ENCODE measurements at places on chromosomes 11 and 22.

GRCh38 chr11:10777806-10778205 lies 26.8 kb downstream of the CTR9 start:
- no peak for ATAC-seq

- no peak for ATAC-seq
These were observed 546.2 kb downstream of the NTM start for GRCh38 chr11:131916638-131917037.

DNA sequence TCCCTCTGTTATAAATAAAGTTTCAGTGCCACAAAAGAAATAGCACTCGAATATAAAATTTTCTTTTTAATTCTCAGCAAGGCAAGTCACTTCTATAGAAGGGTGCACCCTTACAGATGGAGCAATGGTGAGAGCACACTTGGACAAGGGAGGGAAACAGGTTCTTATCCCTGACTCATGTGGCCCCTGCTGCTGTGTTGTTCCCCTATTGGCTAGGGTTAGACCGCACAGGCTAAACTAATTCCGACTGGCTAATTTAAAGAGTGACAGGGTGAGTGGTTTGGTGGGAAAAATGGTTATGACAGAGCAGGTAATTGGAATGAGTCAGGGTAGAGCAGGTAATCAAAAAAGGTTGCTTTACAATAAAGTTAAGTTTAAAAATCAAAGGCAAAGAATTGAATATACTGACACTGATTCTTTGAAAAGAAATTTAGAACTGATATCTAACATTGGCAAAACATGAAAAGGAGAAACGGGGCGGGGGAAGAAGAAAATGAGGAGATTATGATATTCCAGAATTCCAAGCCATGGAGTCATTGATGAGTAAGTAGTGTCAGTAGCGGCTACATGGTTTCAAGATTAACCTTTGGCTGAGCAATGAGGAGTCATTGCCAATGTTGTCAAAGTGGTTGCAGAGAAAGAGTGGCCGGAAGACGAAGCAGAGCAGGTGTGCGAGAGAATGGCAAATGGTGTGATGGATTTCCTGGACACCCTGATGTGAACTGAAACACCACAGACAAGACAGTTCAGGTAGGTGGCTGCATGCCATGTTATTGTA lies 48.4 kb upstream of the MRGPRX1 start:
- ATAC-seq: no peak

DNA sequence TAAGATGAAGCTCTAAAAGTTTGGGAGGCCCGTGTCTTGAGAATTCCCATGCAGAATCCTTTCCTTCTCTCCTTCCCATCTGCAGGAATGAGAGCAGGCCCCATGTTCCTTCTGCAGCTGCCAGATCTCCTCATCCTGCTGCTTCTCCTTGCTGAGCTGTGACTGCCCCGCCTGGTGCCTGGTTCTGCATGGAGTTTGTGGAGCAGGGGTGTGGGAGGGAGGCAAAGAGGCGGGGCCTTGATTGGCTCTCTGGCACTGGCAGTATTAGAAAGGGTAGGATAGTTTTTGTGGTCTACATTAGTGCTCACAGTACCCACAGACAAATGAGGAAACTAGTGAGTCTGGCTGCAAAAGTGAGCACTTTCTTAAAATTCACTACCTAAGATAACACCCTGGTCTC lies 91.1 kb upstream of the CLPB start:
- no peak for ATAC-seq

- no peak for ATAC-seq
These were observed 6.1 kb downstream of the RHOD start for GRCh38 chr11:67062526-67063373.

DNA sequence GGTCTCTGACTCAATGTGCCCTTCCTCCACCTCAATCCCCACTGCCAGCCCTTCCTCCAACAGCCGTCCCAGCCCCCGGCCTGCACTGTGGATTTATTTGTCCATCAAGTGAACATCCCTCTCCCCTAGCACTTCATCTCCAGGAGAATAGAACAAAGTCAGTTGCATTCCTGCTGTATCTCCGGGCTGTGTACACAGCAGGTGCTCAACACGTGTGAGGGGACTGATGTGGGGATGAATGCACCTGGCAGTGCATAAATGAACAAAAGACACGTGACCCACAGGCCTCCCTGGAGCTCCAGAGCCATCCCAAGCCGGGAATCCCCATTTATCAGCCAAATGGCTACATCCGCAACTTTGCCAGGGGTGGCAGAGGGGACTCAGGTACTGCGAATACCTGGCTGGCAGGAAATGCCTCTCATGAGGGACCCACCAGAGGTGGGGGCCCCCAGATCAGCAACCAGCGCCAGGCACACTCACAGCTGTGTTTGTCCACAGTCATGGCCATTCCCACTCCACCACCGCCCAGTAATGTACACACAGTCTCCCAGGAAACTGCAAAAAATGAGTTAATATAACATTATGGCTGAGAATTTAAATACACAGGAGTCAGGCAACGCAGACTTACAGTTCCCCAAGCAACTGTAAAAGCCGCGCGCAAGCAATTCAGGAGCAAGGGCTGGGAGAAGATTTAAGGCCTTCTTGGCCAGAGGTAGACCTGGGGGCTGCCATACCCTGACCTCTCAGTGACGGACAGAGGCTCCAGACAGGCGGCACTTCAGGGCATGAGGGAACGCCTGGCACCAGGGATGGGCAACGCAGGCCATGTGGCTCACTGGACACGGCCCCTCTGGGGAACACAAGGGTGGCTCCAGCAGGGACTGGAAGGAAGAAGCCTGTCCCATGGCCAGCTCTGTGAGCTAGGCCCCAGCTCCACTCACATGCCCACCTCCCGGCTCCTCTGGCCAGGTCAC lies 50.3 kb upstream of the TCF20 start:
- ATAC-seq: no peak

DNA sequence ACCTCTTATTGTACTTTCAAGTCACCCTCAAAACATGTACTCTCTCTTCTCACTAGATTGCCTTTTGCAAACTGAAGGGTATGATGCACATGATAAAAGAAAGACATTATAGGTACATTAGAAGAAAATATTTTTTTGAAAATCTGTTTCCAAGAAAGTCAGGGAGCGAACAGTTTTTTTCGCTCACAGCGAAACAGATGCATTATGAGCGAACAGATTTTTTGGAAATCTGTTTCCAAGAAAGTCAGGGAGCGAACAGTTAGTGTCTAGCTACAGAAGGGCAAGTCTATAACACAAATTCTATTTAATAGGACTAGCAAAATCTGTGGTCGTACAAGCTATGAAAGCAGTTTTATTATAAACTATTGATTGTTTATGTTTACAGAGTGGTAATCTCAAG lies 296.2 kb upstream of the ANO3 start:
- no peak for ATAC-seq

- ATAC-seq: no peak
These were observed 29.6 kb downstream of the TMEM184B start for GRCh38 chr22:38243007-38243765.

GRCh38 chr11:88695689-88696414 lies 358.3 kb upstream of the CTSC start:
- peak; percentile 35 for ATAC-seq

DNA sequence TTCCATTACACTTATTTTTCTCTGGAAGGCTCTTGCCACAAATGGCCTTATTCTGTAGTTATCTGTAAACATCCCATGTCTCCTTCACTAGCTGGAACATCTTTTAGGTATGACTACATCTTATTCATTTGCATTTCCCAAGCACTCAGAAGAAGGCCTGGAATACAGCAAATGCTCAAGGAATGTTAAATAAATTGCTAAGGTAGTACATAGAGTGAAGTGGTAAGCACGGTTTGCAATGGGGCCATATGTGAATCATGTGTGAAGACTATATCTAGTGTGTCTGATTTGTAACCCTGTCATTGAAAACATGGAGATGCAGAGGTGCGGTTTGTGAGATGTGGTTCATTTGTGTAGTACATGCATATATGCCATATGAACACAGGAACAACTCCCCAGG lies 33.5 kb downstream of the GDPD4 start:
- no peak for ATAC-seq

DNA sequence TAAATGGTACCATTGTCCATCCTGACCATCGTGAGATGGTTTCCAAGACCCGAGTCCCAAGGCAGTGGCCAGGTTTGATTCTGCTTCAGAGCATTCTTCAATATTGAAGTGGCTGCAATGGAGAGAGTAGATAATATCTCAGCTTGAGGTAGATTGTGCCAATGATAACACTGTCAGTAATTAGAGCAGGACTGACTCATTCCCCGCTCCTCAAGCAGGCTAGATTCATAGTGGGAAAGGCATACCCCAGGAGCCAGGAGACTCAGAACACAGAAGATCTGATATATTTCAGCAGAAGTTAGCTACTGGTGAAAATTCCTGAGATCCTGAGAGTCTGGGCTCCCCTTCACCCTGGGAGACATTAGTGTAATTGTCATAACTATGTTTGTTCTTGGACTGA lies 55.6 kb upstream of the LARGE1 start:
- no peak for ATAC-seq

DNA sequence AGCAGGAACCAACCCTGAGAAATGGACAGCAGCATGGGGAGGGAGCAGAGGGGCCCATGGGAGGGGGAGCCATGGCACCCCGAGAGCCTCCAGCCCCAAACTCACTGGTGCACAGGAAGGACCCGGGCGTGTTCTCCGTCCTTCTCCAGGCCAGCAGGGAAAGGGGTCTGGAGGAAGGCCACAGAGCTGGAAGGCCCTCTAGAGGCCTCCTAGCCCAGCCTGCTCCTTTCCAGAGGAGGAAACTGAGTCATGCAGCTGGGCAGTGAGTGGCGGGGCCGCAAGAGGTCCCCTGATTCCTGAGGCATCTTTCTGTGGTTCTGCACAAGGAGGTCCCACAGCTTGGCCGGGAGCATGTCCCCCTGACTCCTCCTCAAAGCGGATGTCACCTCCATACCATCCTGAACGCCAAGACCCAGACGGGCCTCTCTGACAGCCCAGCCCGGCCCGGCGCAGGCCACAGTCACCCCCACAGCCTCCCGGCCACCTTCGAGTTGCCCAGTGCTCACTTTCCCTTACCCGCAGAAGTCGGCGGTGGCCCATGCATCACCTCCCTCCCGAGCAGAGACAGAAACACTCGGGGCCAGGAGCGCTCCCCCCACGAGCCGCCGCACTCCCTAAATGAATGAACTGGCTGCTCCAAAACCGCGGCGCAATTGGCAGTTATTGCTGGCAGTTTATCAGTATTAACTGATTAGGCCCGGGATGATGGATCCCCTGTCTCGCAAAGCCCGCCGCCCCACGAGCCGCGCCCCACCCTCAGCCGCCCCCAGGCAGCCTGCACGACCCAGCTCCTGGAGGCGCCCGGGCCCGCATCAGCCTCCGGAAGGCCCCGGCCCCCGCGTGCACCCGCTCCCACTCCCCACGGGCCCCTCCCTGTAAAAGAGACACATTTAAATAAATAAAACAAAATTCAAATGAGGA lies 272.5 kb downstream of the BUD13 start:
- ATAC-seq: no peak

DNA sequence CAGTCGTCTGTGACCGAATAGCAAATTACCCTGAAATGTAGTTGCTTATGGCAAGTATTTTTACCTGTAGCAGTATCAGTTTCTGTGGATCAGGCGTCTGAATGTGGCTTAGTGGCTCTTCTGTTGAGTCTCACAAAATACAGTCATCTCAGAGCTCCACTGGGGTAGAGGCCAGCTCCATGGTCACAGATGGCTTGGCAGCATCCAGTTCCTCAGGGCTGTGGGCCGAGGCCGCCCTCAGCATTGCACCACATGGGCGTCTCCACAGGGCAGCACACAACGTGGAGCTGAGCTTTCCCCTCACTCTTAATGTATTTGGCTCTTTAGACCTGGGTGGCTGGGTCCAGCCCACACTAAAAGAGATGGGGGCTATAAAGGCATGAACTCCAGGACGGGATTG lies 57.8 kb downstream of the SBF1 start:
- no peak for ATAC-seq

- no peak for ATAC-seq
These were observed 21.0 kb downstream of the ASCL2 start for GRCh38 chr11:2249189-2249916.

DNA sequence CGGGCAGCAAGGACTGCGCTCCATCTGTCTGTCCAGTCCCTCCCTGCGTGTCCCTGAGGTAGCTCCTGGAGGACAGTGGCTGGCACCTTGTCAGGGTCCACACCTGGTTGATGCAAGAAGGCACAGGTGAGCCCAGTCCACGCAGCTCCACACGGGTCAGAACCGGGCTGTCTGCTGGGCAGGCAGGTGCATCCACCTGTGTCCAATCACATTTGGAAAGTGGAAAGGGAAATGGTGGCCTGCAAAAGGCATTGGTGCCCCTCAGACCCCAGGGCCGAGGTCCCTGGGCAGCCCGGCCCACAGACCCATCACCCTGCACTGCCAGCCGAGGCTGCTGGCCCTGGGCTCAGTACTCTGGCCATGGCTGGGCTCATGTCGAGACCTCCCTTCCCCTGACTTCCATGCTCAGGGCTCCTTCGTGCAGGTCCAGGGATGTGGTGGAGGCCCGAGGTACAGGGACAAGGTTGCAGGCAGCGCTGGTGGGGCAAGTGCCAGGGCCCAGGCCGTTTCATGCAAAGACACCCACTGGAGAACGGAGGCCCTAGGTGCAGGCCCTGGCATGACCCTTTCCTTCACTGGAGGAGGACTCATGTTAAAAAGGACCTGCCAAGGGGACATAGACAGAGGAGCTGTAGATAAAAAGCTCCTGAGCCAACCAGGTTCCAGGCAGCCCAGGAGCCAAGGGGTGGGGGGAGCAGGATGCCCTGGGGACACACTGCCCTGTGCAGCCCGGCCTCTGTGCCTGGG lies 38.9 kb upstream of the TH start:
- ATAC-seq: no peak

DNA sequence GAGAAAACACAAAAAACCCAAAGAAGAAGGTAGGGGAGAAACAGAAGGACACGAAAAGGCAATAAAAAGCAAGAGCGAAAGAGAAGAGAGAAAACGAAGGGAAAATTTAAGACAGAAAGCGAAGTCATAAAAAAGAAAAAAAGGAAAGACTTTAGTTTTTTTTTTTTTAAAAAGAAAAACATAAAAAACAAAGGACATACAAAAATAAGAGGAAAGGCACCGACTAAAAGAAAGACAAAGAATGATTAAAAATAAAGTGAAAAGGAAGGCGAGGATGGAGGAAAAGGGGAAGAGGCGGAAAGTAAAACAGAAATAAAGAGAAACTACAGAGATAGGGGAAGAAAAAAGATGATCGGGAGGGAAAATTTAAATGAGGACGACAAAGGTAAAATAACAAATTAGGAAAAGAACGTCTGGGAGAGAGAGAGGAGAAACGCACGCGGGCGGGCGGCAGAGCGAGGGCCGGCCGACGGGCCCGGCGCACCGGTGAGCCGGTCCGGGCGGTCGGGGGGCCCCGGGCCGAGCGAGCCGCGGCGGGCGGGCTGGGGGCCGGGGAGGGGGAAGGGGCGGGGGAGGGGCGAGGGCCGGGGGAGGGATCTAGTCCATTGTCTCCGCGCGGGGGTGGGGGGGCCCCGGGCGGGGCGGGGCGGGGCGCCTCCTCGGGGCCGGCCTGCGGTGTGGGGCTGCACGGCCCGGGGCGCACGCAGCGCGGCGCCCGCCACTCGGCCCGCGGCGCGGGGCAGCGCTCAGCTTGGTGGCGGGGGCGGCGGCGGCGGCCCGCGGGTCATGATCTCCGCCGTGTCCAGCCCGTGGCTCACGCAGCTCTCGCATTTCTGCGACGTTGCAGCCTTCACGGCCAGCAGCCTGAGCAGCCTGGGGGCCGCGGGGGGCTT lies at the start of gene TBX1:
Gene TBX1 (plus strand): TSS at position 721 of the 893 bp plus-strand sequence. CDS start 66 bp downstream, at position 787.
- no peak for ATAC-seq

Data from stimulated activated memory B cell treated with anti-CD40 and anti-IgM and Interleukin-4, amounts not matched to agents 10 μg/mL and 1 μg/mL and 100 μg/mL, for 72 hours (primary cell).